Articular chondrocyte of knee joint (primary cell): ENCODE measurements at places on chromosomes 11 and 22. TPM values are rescaled to one million over a fixed set of nuclear protein-coding genes. Genes with fewer than 3 reads are reported as not detected.

The MRPL49 gene
- total RNA-seq: 35.1 and 39.6 TPM in 2 replicates

The POLD4 gene
- total RNA-seq: 41.8 and 49.8 TPM in 2 replicates

The UBQLNL gene
- total RNA-seq: 0.39 and 0.65 TPM in 2 replicates

The DDTL gene
- 1.0 TPM in 1 of 2 replicates, not detected in the other for total RNA-seq

The RAG2 gene
- total RNA-seq: not detected in 2 replicates

The SNAP29 gene
- total RNA-seq: 13.4 and 15.9 TPM in 2 replicates

The SYCE3 gene
- total RNA-seq: not detected in 2 replicates

The GAS2L1 gene
- 8.0 and 9.2 TPM in 2 replicates for total RNA-seq

The ACR gene
- not detected in 2 replicates for total RNA-seq

The OR6X1 gene
- not detected in 2 replicates for total RNA-seq

The GTSE1 gene
- total RNA-seq: 8.4 and 8.6 TPM in 2 replicates

The HNRNPUL2 gene
- 14.2 and 15.3 TPM in 2 replicates for total RNA-seq

The TMEM191B gene
- total RNA-seq: not detected in 2 replicates

The NRXN2 gene
- total RNA-seq: 2.6 and 7.6 TPM in 2 replicates

The DDIAS gene
- 2.6 and 3.1 TPM in 2 replicates for total RNA-seq

The OR5A1 gene
- not detected in 2 replicates for total RNA-seq

The IL17REL gene
- not detected in 2 replicates for total RNA-seq

The OSM gene
- not detected in 2 replicates for total RNA-seq

The EHF gene
- under 0.01 TPM in 1 of 2 replicates, not detected in the other for total RNA-seq

The TPBGL gene
- total RNA-seq: 0.11 TPM in 1 of 2 replicates, not detected in the other

The FOXRED2 gene
- total RNA-seq: 13.2 and 16.3 TPM in 2 replicates

The CCDC81 gene
- total RNA-seq: 0.52 and 1.1 TPM in 2 replicates

The CNTF gene
- 1.5 and 3.7 TPM in 2 replicates for total RNA-seq

The NXPE2 gene
- 0.39 and 0.76 TPM in 2 replicates for total RNA-seq

The IL18 gene
- total RNA-seq: 0.39 TPM in 1 of 2 replicates, not detected in the other

The RPL27A gene
- 659 and 1,043 TPM in 2 replicates for total RNA-seq

The OR1S2 gene
- total RNA-seq: not detected in 2 replicates

The PTGDR2 gene
- total RNA-seq: under 0.01 and 0.11 TPM in 2 replicates

The RIBC2 gene
- total RNA-seq: 0.76 and 0.91 TPM in 2 replicates

The SLC16A8 gene
- total RNA-seq: under 0.01 and 0.26 TPM in 2 replicates

The EED gene
- 21.3 and 26.5 TPM in 2 replicates for total RNA-seq

The CHEK2 gene
- total RNA-seq: 33.7 and 46.5 TPM in 2 replicates

The SCUBE2 gene
- 2.1 and 4.8 TPM in 2 replicates for total RNA-seq

The SLC43A3 gene
- 58.8 and 125 TPM in 2 replicates for total RNA-seq

The TSSK2 gene
- not detected in 2 replicates for total RNA-seq

The FUT4 gene
- total RNA-seq: 10.7 and 10.8 TPM in 2 replicates

The CABP4 gene
- 0.11 TPM in 1 of 2 replicates, not detected in the other for total RNA-seq

The MPEG1 gene
- not detected in 2 replicates for total RNA-seq

The SOX10 gene
- total RNA-seq: not detected in 2 replicates

The FAM227A gene
- total RNA-seq: 3.1 and 3.3 TPM in 2 replicates

The BCO2 gene
- total RNA-seq: 1.5 and 2.0 TPM in 2 replicates

The SLC6A5 gene
- total RNA-seq: not detected in 2 replicates

The PYGM gene
- total RNA-seq: 0.32 and 0.39 TPM in 2 replicates

The CHST1 gene
- total RNA-seq: 0.13 and 1.4 TPM in 2 replicates

The TTLL12 gene
- total RNA-seq: 16.5 and 20.3 TPM in 2 replicates

The ARHGAP32 gene
- total RNA-seq: 11.9 and 12.4 TPM in 2 replicates

The TXNRD2 gene
- 13.3 and 16.5 TPM in 2 replicates for total RNA-seq

The MYBPC3 gene
- total RNA-seq: not detected in 2 replicates

The KCNK4 gene
- 0.11 TPM in 1 of 2 replicates, not detected in the other for total RNA-seq

The CASP1 gene
- 15.8 and 19.9 TPM in 2 replicates for total RNA-seq

The B3GAT3 gene
- total RNA-seq: 12.3 and 14.1 TPM in 2 replicates

The DLG2 gene
- total RNA-seq: 3.5 and 5.8 TPM in 2 replicates

The SLC22A8 gene
- not detected in 2 replicates for total RNA-seq

The USP28 gene
- total RNA-seq: 32.5 and 35.0 TPM in 2 replicates

The TBX1 gene
- under 0.01 TPM in 1 of 2 replicates, not detected in the other for total RNA-seq

The LIF gene
- total RNA-seq: 1.0 and 7.9 TPM in 2 replicates

The HEPN1 gene
- not detected in 2 replicates for total RNA-seq

The TTC38 gene
- 29.5 and 31.0 TPM in 2 replicates for total RNA-seq
